ENCODE measurements at places on chromosomes 5 and 9. TPM values are rescaled to one million over a fixed set of nuclear protein-coding genes. Genes with fewer than 3 reads are reported as not detected.

The EQTN gene
- total RNA-seq, result not detected

The REEP2 gene
- total RNA-seq, result 0.65 TPM

The SEC61B gene
- 58.4 TPM for total RNA-seq

The LRRC70 gene
- 24.0 TPM for total RNA-seq

The NFIB gene
- total RNA-seq, result 70.6 TPM

The NUTM2F gene
- total RNA-seq, result not detected

The ROPN1L gene
- total RNA-seq, result 1.6 TPM

The TEX48 gene
- total RNA-seq, result not detected

The DNLZ gene
- 12.6 TPM for total RNA-seq

The CAMK4 gene
- total RNA-seq, result 0.32 TPM

The ATP10B gene
- under 0.01 TPM for total RNA-seq

The TOMM5 gene
- total RNA-seq, result 118 TPM

The IZUMO3 gene
- total RNA-seq, result not detected

The SLC45A2 gene
- total RNA-seq, result not detected

The SHISAL2B gene
- not detected for total RNA-seq

The EXD3 gene
- total RNA-seq, result 18.0 TPM

The MEGF10 gene
- 0.16 TPM for total RNA-seq

The GRM6 gene
- not detected for total RNA-seq

The TMEM215 gene
- not detected for total RNA-seq

The CCL21 gene
- 0.76 TPM for total RNA-seq

The PLEKHG4B gene
- total RNA-seq, result not detected
